ENCODE measurements at places on chromosomes 7 and 10. TPM values are rescaled to one million over a fixed set of nuclear protein-coding genes. Genes with fewer than 3 reads are reported as not detected.

Gene ABI1
- total RNA-seq: 20.5 TPM

Gene SPDYE9
- total RNA-seq: not detected

Gene TMEM176B
- 95.3 TPM for total RNA-seq

Gene CYP3A4
- total RNA-seq: not detected

Gene C10orf53
- total RNA-seq: not detected

Gene FANK1
- 2.6 TPM for total RNA-seq

Gene IDI1
- total RNA-seq: 91.7 TPM

Gene ZNF722
- not detected for total RNA-seq

Gene COL28A1
- under 0.01 TPM for total RNA-seq

Gene GRID2IP
- not detected for total RNA-seq

Gene CHN2
- total RNA-seq: 0.33 TPM

Gene NEUROG3
- not detected for total RNA-seq

Gene ZNF479
- total RNA-seq: not detected
